Effector memory CD4-positive, alpha-beta T cell (primary cell): ENCODE measurements at places on chromosomes 5 and 9.

DNA sequence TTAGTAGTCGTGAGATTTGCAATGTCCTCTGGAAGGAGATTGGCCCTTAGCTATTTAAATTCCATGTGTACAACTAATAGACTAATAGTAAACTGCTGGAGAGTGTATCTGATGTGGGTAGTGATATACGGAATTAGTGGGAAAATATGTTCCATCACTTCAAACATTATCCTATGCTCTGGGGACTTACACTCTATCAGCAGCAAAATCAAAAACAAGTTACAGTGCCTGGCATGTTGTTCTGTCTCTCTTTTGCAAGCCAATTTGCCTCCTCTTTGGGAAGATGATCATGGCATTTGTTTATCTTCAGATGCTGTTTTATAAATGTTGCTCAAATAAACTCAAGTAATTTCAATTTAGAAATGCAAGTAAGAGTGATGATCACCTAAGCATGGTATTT, 311.9 kb upstream of the ACO1 start:
- H3K27me3 ChIP-seq, result no peaks in the 10 kb centered on the region
- no peaks in the 10 kb centered on the region for H3K36me3 ChIP-seq
- no peak for DNase-seq
- H3K27ac ChIP-seq, result no peak overlapping the region
- no peak overlapping the region for H3K4me3 ChIP-seq

DNA sequence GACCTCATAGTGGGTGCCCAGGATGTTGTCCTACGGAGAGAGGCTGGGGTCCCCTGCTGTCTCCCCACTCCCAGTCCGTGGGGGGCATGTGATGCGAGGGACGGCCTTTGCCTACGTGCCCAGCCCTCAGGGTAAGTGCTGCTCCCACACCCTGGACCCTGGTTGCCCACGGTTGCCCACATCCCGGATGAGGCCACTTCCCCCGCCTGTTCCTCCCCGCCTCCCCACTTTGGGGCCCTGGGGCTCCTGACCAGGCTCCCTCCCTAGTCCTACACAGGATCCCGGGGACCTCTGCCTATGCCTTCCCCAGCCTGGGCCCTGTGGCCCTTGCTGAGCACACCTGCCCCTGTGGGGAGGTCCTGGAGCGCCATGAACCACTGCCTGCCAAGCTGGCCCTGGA, 1.5 kb downstream of the SLC34A1 start:
- H3K36me3 ChIP-seq, result no peaks in the 10 kb centered on the region
- H3K4me1 ChIP-seq, result peaks cover 43% of the 10 kb centered on the region
- H3K4me3 ChIP-seq, result no peak overlapping the region
- no peak for DNase-seq
- H3K27ac ChIP-seq, result no peak overlapping the region

- no peaks in the 10 kb centered on the region for H3K4me1 ChIP-seq
- no peak overlapping the region for H3K4me3 ChIP-seq
- H3K27ac ChIP-seq, result no peak overlapping the region
- H3K36me3 ChIP-seq, result no peaks in the 10 kb centered on the region
- H3K27me3 ChIP-seq, result no peaks in the 10 kb centered on the region
Observed at GRCh38 chr5:154249826-154250225, 59.3 kb downstream of the GALNT10 start.

DNA sequence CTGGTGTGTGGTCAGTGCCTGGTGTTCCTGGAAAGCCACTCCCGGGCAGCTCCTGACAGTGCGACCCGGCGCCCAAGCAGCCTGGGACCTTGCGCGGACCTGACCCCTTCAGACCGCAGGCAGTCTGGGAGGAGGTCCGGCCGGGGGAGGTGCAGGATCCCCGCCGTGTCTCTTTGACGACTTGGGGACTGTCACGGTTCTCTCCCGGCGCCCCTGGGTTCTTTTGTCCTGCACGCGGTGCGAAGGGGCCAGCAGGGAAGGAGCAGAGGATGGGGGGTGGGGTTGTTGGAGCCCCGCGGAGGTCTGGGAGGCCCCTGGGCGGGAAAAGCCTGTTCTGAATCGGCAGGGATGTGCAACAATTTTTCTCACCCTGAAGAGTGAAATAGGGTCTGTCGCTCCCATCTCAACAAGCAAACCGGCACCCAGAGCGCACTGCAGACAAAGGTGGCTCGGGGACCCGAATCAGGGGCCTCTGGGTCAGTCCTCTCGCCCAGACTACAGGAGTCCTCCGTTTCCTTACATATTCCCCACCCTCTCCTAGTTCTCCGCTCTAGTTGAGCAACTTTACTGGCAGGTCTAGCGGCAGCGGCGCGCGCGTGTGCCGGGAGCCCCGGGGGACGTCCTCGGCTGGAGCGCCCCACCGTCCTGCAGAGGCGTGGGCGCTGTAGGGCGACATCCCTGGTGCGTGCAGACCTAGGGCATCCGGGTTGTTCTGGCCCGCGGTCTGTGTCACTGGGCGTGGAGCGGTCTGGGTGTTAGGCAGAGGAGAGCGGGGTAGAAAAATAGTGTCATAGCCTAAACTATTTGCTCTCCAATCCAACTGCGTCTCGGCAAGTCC, 1.2 kb downstream of the VCAN start:
- no peak for DNase-seq
- peak overlapping the region; percentile 45 for H3K4me3 ChIP-seq
- no peak overlapping the region for H3K27ac ChIP-seq
- peaks cover 34% of the 10 kb centered on the region for H3K4me1 ChIP-seq
- H3K36me3 ChIP-seq, result no peaks in the 10 kb centered on the region

GRCh38 chr5:138536665-138537315, 6.2 kb downstream of the ETF1 start:
- H3K4me3 ChIP-seq, result no peak overlapping the region
- no peak for DNase-seq
- H3K4me1 ChIP-seq, result peaks cover 14% of the 10 kb centered on the region
- no peaks in the 10 kb centered on the region for H3K27me3 ChIP-seq

DNA sequence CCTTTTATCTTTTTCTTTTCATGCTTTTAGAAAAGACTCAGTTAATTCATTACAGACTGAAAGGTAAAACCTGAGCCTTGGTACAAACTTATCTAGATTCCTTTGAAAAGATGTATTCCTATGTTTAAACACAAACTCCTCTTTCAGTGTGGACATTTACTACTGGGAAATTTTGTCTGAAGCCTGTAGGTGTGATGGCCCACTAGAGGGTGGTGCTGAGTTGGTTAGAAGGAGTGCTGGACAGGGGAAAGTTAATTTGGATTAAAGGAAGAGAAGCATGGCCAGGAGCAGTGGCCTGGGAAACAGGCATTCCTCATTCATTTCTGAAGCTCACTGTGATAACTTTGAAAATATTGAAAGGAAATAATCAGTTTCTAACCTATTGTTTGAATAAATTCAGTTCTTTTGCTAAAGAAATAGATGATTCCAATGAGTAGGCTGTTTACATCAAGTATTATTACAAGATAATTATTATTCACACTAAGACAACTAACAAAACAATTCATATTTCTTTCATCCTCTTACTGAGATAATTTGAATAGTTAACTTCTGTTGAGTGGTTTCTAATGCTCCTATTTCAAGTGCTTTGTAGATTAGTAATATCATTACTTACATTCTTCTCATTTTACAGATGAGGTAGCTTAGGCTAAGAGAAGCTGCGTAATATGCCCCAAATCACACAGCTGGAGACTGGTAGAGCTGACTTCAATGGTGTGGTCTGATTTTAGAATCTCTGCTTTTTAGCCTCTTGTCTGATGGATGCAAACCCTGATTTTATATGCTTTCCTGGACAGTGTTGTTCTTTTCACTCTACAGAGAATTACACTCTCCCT, 150.9 kb downstream of the ADGRV1 start:
- no peak overlapping the region for H3K4me3 ChIP-seq
- no peaks in the 10 kb centered on the region for H3K27me3 ChIP-seq
- no peak for DNase-seq
- H3K36me3 ChIP-seq, result no peaks in the 10 kb centered on the region

GRCh38 chr5:178182158-178182876, 4.9 kb downstream of the GMCL2 start:
- H3K27ac ChIP-seq, result no peak overlapping the region
- H3K36me3 ChIP-seq, result no peaks in the 10 kb centered on the region
- DNase-seq, result no peak
- no peaks in the 10 kb centered on the region for H3K27me3 ChIP-seq
- no peak overlapping the region for H3K4me3 ChIP-seq

DNA sequence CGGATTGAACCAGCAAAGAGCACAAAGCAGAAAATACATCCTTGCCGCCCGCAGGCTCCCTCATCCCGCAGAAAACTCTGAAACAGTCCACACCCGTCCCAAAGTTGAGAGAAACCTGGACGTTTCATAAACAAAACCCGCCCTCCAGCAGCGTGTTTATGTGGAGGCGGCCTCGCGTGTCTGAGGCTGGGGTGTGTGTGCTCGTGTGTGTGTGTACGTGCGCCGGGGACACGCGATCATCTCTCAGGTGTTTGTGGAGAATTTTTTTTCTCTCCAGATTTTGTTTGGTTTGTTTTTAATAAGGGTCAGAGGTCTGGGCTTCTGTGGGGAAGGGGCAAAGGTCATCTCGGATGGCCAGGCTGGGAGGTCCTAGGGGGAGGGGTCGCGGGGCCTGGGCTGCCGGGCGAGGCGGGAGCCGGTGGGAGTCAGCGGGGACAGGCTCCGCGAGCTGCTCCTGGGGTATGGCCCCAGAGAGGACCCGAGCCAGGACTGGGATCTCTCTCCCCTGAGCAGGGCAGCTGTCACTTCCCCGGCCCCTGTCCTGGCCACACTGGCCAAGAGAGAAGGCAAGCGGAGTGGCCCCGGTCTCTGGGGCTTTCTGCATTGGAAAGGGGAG, 206.4 kb downstream of the C9orf50 start:
- peak; percentile 24 for DNase-seq
- H3K27me3 ChIP-seq, result no peaks in the 10 kb centered on the region

- H3K27me3 ChIP-seq, result no peaks in the 10 kb centered on the region
- DNase-seq, result no peak
- H3K4me3 ChIP-seq, result no peak overlapping the region
- H3K27ac ChIP-seq, result no peak overlapping the region
Observed at GRCh38 chr9:117916291-117916690, 212.1 kb downstream of the TLR4 start.

DNA sequence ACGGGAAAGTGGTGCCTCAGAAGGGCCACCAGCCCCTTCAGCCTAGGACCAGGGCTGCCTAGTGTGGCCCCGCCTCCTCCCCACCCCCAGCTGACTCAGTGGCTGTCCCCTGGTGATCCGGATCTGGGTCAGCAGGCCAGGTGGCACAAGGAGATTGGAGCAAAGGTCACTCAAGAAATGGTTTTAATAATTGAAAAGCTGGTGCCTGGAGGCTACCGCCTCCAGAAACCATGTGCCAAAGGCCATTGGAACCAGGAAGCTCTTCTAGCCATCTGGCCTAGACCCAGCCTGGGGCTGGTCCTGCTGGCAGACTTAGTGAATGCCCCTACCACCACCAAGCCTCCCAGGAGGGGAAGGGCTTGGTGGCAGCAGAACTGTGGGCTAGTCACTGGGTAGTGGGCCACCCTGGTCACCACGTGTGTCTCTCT, 1.5 kb downstream of the ST6GALNAC4 start:
- H3K36me3 ChIP-seq, result peaks cover 7% of the 10 kb centered on the region
- no peak overlapping the region for H3K27ac ChIP-seq
- no peaks in the 10 kb centered on the region for H3K27me3 ChIP-seq

DNA sequence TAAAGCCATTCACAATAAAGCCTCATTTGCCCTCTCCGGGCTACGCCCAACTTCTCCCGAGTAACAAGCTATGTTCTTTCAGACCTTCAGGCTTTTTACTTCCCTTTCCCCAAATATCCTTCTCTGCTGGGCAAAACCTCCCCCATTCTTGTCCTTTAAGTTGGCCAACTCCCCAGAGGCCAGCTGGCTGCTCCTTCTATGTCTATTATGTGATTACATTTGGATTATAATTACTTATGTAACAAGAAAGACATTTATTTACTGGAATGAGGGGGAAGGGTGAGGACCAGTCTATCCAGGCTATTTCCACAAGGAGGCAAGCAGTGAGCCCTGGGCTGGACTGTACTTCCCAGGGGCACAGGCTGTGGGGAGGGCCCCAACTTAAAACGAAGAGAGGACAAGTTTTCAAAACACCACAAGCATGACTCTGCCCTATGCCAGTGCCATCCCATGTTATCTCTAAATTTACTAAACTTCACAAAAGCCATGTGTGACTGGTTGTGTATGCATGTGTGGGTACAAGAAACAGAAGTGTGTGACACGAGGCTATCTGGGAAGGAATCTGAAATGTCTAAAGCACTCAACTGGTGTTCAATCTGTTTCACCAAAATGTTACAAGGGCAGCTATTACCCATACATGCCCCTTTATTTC, 84.5 kb downstream of the GNAQ start:
- H3K4me1 ChIP-seq, result peaks cover 18% of the 10 kb centered on the region
- no peaks in the 10 kb centered on the region for H3K27me3 ChIP-seq
- no peak overlapping the region for H3K27ac ChIP-seq
- no peaks in the 10 kb centered on the region for H3K36me3 ChIP-seq

DNA sequence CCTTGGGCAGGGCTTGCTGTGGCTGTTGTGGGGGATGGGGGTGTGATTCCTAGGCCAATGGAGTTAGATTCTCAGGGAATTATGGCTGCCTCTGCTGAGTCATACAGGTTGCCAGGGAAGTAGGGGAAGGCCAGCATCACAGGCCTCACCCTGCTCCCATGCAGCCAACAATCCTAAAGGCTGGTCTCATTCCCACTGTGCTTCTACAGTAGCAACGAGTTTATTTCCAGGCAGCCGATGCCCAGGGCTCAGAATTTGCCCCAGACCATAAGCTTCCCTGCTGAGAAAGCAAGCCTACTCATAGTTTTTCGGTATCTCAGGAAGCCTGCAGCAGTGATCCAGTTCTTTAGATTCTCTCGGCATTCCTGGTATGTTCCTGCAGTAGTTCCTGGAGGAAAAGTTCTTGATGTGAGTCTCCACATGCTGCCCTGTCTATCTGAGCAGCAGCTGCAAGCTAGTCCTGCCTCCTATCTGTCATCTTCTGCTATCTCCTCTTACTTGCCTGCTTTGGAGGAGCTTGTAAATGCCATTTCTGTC, 59.3 kb upstream of the SELENOP start:
- H3K4me3 ChIP-seq, result no peak overlapping the region
- no peaks in the 10 kb centered on the region for H3K27me3 ChIP-seq
- DNase-seq, result no peak
- no peak overlapping the region for H3K27ac ChIP-seq
- H3K36me3 ChIP-seq, result no peaks in the 10 kb centered on the region

- no peaks in the 10 kb centered on the region for H3K4me1 ChIP-seq
- H3K27me3 ChIP-seq, result no peaks in the 10 kb centered on the region
- no peak overlapping the region for H3K4me3 ChIP-seq
Observed at GRCh38 chr9:76581731-76582130, 122.7 kb downstream of the GCNT1 start.

GRCh38 chr9:16543686-16544085, 326.8 kb downstream of the BNC2 start:
- no peaks in the 10 kb centered on the region for H3K4me1 ChIP-seq
- no peak for DNase-seq
- H3K27ac ChIP-seq, result no peak overlapping the region
- H3K27me3 ChIP-seq, result no peaks in the 10 kb centered on the region
- no peaks in the 10 kb centered on the region for H3K36me3 ChIP-seq

GRCh38 chr9:38185647-38186403, 116.8 kb upstream of the SHB start:
- H3K4me3 ChIP-seq, result no peak overlapping the region
- no peaks in the 10 kb centered on the region for H3K27me3 ChIP-seq
- no peak for DNase-seq
- no peak overlapping the region for H3K27ac ChIP-seq
- H3K4me1 ChIP-seq, result no peaks in the 10 kb centered on the region

- H3K27me3 ChIP-seq, result no peaks in the 10 kb centered on the region
- peak overlapping the region; percentile 6 for H3K27ac ChIP-seq
Observed at GRCh38 chr5:43110606-43111170, 10.0 kb upstream of the ZNF131 start.
